ENCODE measurements at places on chromosomes 3 and 15.

- no peak for DNase-seq
These were observed 12.4 kb downstream of the HES1 start for GRCh38 chr3:194148383-194148782.

DNA sequence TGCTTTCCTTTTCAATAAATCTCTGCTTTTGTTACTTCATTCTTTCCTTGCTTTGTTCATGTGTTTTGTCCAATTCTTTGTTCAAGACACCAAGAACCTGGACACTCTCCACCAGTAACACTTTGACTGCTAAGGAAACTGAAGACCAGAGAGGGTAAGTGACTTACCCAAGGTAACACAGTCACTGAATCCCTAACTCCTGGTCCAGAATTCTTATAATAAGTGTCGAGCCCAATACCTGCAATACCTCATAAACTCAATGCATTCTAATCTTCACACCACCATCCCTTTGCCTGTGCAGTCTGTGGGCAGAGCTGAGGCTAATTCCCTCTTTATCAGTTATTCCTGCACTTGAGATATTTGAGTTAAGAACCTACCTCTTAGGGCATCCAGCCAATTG lies 237.8 kb downstream of the UACA start:
- DNase-seq, result no peak

DNA sequence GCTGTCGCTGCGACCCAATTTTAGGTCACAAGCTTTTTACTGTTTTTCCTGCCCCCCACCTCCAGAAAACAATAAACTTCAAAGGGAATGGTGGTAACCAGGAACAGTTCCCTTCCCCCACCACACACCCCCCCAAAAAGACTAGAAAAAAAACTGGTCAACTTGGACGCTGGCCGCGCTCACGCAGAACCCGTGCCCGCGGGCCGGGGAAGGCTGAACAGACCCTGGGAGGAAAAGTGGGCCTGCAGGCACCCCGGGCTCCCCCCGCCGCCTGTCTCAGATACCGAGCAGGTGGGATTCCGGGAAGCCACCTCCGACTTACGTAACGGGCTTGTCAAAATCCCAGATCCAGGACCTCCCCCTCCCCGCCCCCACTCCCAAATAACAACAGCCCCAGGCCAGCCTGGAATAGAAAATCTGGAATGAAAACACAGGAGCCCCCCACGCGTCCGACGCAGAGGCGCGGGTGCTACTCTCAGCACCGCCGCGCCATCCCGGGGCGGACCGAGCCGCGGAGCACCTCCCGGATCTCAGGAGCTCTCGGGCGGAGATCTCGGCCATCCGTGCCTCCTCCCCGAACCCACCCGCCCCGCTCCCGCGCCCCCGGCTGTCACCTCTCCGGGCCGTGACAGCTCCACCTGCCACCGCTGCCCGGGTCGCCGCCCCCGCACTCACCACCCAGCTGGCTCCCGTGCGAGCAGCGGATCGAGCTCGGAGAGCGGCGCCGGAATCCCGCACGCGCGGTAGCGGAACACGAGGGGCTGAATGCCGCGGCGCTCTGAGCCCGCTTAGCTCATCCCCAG lies 557 bp downstream of the DENND4A start:
- DNase-seq, result peak; percentile 41

DNA sequence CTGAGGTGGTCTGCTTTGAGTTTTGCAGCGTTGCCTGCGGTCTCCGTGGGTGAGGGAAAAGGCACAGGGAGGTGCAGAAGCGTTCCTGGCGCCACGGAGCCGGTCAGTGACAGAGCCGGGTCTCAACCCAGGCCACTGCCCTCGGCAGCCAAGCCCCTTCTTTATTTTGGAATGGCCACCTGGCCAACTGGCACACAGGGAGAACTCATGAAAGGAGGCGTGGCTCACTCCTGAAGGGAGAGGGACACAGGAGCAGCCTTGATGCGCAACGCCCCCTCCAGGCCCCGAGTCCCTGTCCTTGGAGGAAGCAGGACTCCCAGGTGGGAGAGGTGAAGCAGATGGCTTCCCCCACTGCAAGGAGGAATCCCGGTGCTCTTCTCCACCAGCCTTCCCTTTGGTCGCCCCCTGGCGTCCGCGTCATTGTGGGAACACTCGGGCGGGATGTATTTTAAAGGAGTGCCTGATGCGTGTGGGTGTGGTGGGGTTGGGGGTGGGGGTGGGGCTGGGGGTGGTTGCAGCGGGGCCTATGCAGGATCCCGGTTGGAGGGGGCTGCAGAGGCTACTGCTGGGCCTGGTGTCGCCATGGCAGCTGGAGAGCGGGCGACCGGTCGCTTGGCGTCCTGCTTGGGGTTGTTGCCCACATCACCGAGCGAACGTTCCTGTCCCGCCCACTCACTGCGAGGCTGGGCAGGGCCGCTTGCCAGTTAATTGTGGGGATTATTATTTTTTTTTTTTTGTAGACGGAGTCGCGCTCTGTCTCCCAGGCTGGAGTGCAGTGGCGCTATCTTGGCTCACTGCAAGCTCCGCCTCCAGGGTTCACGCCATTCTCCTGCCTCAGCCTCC lies 32.6 kb downstream of the APBA2 start:
- DNase-seq, result no peak

- no peak for DNase-seq
These were observed 258.3 kb downstream of the DIPK2A start for GRCh38 chr3:144229953-144230352.

DNA sequence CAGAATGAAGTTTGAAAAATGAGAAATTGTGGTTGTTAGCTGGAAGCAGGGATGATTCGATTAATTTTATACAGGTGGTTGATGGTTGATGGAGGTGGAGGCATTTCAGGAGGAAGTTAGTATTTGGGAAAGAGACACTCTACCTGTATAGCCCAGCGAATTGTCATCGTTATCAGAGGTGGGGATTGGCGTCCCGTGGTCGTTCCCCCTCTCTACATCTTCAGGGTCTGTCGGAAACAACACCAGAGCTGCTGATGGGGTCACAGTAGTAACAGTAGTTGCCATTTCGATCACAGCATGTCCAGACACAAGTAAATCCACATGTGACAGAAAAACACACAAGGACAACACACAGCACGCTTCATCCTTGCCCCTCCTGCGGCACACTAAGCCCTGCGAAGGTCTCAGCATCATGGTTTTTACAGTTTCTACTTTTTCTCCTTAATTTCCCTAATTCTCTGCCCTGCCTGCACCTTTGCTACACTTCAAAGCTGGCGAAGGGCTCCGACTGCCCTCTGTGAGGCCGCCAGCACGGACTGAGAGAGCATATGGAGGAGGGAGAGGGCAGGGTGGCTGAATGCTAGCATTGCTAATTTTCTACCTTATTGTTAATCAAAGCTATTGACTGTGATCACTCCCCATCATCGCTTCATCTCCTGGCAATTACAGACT lies 642.3 kb downstream of the ROBO1 start:
- DNase-seq, result no peak

GRCh38 chr3:100538339-100538706 lies 45.9 kb downstream of the TMEM45A start:
- no peak for DNase-seq

DNA sequence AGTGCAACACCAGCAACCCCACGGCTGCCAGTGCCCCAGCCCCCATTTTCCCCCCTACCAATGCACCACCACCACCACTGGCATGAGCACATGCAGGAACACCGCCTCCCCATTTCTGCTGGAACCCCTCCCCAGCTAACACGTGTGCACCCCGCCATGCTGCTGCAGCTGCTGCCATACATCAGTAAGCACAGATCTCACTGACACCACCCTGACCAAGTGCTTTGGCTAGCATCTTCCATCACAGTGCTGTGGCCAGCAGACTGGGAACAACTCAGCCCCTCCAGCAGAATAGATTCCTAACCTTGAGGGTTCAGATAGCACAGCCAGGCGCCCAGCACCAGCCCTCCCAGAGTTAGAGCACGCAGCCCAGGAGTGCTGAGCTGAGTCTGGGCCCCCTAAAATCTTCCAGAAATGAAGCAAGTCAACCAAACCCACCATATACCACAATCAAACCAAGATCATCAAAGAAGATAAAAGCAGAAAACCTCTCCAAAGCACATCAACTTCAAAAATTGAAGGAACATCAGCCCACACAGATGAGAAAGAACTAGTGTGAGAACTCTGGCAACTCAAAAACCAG lies 81.2 kb upstream of the CDV3 start:
- DNase-seq, result no peak

DNA sequence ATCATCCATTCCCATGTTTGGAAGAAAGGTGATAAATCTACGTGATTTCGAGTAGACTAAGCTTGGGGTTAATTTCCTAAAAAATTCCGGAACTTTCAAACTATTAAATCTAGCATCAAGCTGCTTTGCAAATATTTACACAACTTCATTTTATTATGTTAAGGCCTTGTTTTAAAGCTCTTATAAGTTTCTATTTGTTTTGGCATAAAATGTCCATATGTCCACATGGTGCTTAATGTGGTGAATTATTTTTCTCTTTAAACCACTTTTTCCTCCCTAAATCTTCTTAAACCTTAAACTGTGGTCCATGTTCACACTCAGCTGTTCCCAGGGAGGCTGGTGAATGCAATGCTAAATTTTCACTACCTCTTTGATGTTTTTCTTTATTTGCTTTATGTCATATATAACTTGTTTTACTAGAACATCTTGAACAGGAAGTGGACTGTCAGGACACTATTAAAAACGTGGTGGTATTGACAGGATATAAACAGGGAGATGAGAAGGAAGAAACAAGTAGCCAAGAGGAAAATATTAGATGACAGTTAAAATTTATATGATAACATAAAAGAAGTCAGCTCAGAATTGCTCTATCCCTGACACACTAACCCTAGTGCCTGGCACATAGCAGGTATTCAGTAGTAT lies 72.5 kb upstream of the AGTR1 start:
- DNase-seq, result no peak

GRCh38 chr3:118512301-118512700 lies 522.3 kb downstream of the IGSF11 start:
- no peak for DNase-seq

DNA sequence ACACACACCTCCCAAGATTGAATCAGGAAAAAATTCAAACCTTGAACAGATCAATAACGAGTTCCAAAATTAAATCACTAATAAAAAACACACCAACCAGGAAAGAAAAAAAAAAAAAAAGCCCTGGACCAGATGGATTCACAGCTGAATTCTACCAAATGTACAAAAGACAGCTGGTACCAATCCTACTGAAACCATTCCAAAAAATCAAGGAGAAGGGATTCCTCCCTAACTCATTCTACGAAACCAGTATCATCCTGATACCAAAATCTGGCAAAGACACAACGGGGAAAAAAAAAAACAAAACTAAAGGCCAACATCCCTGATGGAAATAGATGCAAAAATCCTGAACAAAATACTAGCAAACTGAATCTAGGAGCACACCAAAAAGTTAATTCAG lies 54.4 kb upstream of the SLC12A8 start:
- DNase-seq, result no peak

DNA sequence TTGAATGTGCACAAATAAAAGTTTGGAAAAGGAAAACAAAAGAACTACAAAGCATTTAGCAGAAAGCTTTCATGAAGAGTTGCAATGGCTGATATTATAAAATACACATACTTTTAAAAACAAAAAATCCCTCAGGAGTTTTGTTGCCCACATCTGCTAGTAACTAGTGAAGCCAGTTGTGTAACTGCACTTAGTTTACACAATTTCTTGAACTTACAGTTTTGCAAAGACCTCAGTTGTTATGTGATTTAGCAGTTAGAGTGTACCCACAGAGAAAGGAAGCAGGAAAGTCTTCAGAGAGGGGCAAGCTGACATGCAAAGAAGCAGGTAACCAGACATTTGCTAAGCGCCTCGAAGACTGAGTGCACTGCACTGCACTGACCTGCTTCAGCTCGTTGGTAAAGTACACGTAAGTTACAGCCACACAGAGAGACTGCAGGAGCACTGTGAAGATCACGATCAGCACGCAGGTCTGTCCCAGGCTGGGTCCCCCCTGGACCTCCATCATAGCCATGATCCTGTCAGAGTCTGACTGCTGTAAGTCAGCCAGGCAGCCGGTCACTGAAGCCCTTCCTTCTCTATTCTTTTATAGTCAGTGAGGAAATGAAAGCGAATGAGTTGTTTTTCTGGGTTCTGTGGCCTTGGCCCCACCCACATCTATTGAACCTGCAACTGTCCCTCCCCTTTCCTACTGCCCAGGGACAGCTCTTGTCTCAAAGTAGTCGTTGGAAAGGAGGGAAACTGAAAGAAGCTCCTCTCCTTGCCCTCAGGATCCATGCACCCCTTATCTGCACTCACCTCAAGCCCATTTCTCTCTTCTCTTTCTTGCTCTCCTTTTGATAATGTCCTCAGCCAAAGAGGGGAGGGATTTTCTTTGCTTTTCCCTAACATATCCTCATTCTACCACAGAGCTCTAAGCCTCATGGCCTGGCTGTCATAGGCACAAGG lies at the start of gene TNFSF10:
Gene TNFSF10 (minus strand): TSS at position 560 of the 948 bp plus-strand sequence. CDS start 46 bp downstream, at position 514.
- DNase-seq, result no peak

DNA sequence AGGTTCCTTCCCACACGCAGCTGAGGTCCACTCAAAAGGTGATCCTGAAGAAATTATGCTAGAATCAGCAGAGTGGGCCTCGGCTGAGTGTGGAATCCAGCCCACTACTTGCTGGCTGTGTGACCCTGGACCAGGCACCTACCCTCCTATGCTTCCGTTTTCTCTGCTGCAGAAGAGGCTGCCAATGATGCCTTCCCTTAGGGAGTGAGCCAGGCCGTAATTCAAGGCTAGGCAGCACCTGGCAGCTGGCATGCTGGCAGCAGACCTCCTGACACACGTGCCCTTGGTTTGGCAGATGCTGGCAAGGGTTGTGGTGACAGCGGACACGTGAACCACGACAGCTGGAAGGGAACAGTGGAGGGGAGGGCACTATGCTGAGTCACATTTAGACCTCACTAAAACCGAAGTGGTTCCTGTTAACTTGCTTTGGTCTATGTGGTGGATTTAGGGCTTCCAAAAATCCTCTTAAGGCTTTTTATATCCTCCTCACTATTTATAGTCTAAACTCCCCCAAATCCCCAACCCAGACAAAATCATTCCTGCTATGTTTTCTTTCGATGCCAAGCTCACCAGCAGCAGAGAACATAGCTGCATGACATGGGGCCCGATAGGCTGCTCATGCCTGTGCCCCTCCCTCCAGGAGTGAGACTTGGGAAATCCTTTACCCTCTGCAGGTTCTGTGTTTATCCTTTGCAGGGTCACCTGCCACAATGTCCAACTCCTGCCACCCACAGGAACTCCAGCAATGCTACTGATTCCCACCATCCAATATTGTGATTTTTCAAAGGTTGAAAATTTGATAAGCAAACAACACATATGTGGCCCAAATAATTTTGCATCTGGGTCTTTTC lies 10.6 kb upstream of the PCSK6 start:
- DNase-seq, result no peak

- DNase-seq, result no peak
These were observed 583.8 kb downstream of the FOXP1 start for GRCh38 chr3:70999730-71000129.

GRCh38 chr15:40332113-40332781 lies 8.5 kb downstream of the CCDC9B start:
- DNase-seq, result no peak

DNA sequence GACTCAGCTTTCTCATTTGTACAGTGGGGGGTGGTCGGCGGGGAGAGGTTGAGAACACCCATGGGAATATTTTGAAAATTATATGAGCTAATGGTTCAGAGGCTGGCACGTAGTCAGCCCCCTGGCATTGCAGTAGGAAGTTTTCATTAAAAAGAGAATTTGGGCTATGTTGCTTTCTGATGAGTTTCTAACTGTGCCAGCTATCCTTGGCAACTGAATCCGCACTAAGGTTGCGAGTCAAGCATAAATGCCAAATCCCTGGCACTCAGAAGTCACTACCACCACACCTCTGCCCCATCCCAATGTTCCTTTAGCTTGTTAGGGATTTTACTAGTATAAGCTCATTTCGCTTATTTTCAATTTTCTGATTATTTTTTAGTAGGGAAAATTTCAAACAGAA lies 91.6 kb downstream of the DNASE1L3 start:
- no peak for DNase-seq

GRCh38 chr3:121863801-121864200 lies 28.8 kb downstream of the EAF2 start:
- DNase-seq, result no peak

Data from activated gamma-delta T cell (primary cell).